ENCODE measurements at places on chromosomes 4 and X.

- DNase-seq: no peak
Observed at GRCh38 chr4:81330018-81330417, 115.0 kb upstream of the PRKG2 start.

GRCh38 chr4:102598086-102598761, 97.1 kb downstream of the NFKB1 start:
- no peak for DNase-seq

GRCh38 chr4:3707423-3708102, 58.6 kb upstream of the ADRA2C start:
- no peak for DNase-seq

DNA sequence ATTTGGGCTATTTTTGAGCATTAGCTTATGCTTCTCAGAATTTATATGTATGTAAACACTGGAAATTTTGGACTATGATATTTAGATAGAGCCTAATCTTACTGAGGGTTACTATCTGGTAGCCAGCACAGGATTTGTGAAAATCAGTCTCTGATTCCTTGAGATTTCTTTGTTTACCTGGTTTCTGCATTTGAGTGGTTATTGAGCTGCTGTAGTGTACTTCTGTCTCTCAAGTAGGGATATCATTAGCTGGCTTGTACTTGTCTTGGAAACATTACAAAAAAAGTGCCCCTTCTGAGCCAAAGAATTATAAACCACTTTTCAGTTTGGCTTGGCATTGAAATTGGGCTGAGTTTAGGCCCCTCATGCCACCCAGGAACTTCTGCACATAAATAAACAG, 49.7 kb downstream of the TLL1 start:
- DNase-seq: no peak

- DNase-seq: no peak
Observed at GRCh38 chr4:186728631-186729271, 5.1 kb upstream of the FAT1 start.

GRCh38 chr4:183788308-183788905, 116.7 kb upstream of the STOX2 start:
- no peak for DNase-seq

DNA sequence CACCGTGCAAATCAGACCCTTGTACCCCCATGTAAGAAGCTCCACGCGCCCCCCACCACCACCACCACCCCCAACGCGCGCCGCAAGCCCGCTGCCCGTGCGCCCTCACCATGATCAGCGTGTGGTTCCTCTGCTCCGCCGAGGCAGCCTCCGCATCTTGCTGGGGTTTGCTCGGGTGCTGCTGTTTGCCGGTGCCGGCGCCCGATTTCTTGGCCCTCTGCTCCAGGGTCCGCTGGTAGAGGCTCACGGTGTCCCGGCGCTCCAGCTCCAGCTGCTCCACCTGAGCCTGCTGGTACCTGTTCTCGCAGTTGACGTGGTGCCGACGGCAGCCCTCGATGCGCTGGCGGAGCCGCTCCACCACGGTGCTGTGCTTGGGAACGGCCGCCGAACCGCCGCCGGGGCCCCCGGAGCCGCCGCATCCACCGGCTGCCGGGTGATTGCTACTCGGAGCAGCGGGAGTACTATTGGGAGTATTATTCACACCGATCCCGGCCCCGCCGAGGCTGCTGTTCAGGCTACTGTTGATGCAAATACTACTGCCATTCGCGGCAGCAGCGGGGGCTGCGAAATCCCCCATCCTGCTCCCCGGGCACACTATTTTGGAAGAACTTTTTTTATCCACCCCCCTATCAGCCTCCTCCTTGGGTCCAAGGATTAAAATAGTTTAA, 1.1 kb downstream of the MAML3 start:
- DNase-seq: peak; percentile 13

GRCh38 chr4:121633653-121634052, 63.1 kb downstream of the ANXA5 start:
- DNase-seq: no peak
